Vagina (tissue), 2 donors: ENCODE measurements at places on chromosomes 5 and 9. TPM values are rescaled to one million over a fixed set of nuclear protein-coding genes. Genes with fewer than 3 reads are reported as not detected.
A peak's percentile ranks its signal among the peaks of the same experiment; 100 is the strongest.

GRCh38 chr5:75710637-75711036, 6.6 kb downstream of the POC5 start:
- no peak overlapping the region for H3K4me3 ChIP-seq
- peaks cover 9% of the 10 kb centered on the region for H3K36me3 ChIP-seq
- DNase-seq: no peak
- H3K27me3 ChIP-seq: no peaks in the 10 kb centered on the region
- no peak overlapping the region for H3K27ac ChIP-seq

Gene PTGER4
- total RNA-seq: 19.4 TPM

DNA sequence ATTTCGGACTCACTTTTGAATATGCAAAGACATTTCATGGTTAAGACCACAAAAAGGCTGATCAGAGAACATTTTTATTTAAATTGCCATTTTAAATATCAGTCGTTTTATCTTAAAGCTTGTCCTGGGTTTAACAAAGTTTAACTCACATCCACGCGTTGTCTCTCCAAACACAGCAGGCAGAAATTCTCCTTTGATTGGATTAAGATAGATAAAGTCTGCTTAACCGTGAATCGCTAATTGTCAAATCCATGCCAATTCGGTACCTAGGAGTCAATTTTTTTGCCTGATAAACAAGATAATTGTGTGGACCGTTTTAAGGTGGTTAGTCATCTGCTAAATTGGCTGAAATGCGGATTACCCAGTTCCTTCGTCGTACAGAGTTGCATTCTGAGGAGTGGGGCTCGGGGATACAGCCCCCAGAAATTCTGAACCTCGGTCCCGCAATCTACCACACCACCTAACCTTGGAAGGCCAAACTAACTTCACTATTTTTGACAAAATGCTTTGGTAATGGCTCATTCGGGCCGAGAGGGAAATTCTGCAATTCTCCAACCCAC, 665 bp upstream of the BTF3 start:
- H3K4me1 ChIP-seq: peaks cover 35% of the 10 kb centered on the region
- DNase-seq: no peak
- peak overlapping the region; percentile 95 for H3K27ac ChIP-seq
- H3K4me3 ChIP-seq: peak overlapping the region; percentile 82

Gene DNAI1
- not detected for total RNA-seq

Gene PCSK5
- total RNA-seq: 22.6 TPM

GRCh38 chr5:95973793-95974325, 12.2 kb upstream of the ELL2 start:
- H3K4me3 ChIP-seq: no peak overlapping the region
- no peaks in the 10 kb centered on the region for H3K27me3 ChIP-seq
- no peaks in the 10 kb centered on the region for H3K4me1 ChIP-seq

Gene SLC22A4
- 1.7 TPM for total RNA-seq
